ENCODE measurements at places on chromosomes 12 and 14. TPM values are rescaled to one million over a fixed set of nuclear protein-coding genes. Genes with fewer than 3 reads are reported as not detected.

DNA sequence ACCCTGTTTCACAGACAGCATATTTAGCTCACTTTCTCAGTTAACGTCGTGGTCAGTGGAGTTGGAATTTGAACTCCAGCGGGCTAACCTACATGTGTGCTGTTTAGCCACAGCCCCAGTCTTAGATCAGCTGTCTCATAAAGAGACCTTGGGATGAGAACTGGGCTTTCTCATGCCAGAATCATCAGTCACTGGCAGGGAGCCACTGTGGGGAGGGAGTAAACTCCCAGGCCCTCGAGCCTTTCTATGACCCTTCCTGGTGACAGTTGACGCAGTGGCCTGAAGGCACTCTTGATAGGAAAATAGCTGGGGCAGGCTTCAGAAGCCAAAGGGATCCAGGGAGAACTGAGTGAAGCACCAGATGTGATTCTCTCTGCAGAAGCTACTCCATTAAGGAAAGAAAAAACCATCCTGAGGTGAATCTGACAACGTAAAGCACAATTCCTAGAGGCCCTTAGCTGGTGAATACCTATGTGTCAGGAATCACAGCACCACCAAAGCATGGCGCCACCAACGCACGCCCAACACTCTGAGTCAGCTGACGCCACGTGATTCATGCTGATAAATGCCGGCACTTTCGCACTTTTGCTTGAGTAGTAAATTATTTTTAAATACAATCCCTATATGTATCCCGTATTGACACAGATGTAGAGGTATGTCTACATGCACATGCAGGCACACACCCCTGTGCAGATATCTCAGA, 279.6 kb upstream of the TMEM132C start:
- no peak for DNase-seq

GRCh38 chr14:45051180-45051579, 32.7 kb upstream of the PRPF39 start:
- DNase-seq = no peak

GRCh38 chr12:95390932-95391331, 83.0 kb upstream of the METAP2 start:
- DNase-seq = no peak

GRCh38 chr12:15644700-15645099, 144.5 kb downstream of the EPS8 start:
- no peak for DNase-seq

- peak; percentile 51 for DNase-seq
These were observed 172.7 kb downstream of the ANO6 start for GRCh38 chr12:45388545-45388944.

DNA sequence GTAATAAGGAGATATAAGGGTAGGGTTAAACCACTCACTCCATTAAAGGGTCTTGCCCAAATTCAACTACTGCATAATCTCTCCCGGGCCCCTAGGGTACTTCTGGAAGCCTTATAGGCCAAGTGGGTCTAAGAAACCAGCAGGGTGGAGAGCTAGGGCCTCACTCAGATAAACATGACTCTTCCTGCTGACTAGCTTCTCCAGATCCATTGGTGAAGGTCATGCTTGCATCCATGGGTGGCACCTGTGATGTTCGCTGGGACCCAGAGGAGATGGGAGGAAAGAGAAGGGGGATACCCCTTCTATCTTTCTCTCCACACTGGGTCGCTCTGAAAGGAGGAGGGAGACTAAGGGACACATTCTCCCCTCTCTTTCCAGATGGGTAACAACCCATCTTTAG, 36.1 kb upstream of the HIGD1C start:
- DNase-seq = no peak

- DNase-seq = no peak
These were observed 122.3 kb downstream of the MON2 start for GRCh38 chr12:62588916-62589315.

- DNase-seq = no peak
These were observed 27.7 kb upstream of the MYL2 start for GRCh38 chr12:110948041-110948440.

DNA sequence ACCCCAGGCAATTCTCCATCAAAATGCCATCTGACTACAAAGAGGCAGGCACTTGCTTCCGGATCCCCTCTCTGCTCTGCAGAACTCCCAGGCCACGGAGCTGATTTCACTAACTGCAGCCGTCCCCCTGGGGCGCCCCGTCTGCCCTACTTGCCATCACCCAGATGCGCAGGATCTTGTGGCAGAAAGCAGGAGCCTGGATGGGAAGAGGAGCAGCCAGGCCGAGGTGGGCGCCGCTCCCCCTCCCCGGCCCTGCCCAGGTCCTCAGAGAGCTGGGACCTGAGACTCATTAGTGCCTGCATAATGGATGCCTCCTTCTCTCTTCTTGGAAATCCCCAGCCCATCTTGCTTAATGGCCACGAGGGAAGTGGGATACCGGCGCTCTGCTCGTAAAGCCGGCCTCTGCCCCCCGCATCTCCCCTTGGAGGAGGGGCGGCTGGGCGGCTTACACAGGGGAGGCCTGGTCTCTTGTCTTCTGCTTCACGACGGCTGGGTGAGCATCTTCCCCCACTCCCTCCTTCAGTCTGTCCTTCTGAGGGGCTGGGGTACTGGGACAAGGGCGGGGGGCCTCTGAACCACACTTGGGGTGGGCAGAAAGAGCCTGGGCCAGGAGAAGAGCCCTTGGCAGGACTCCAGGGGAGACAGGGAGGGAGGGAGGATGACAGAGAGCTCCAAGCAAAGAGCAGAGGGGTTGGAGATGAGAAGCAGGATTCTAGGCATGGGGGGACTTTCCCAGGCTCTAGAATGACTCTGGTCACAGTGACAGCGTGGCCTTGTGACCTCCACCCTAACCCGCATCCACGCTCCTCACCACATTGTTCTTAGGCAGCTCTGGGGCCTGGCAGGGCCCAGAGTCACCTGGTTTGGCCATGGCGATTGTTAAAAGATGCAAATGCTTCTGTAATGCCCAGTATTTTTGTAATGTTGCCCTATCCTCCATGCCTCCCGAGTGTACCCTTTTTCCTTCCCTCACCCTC, 19.4 kb upstream of the EML1 start:
- no peak for DNase-seq

DNA sequence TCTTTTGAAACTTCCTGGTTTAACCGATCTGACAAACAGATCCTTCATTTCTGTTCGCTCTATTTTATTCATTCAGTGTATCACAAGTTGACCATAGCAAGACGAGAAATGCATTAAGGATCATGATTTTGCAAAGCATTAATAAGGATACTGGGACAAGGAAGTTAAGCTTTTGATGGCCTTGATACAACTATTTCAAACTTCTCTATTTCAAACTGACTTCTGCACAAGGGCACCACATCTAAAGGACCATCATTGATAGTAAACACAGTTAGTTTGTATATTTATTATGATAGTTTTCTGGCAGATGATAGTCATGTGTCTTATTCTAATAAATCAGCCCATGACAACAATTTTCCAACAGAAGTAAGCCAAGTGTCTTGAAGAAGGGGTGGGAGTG, 25.8 kb upstream of the PLXNC1 start:
- no peak for DNase-seq

- DNase-seq = no peak
These were observed 15.0 kb downstream of the CAPZA3 start for GRCh38 chr12:18752947-18753346.

The DDN gene
- total RNA-seq = 1.7 TPM

The BLTP3B gene
- total RNA-seq = 29.6 TPM

The SLC7A7 gene
- total RNA-seq = 380 TPM

The GDF3 gene
- 0.41 TPM for total RNA-seq

The VRTN gene
- 1.7 TPM for total RNA-seq

The ZDHHC22 gene
- total RNA-seq = not detected

The FGF6 gene
- total RNA-seq = not detected

All from Caco-2 (cell line).